Anterior cingulate cortex (tissue), 58 donors: ENCODE measurements at places on chromosomes 11 and 22.

- no peak for DNase-seq
These were observed 11.5 kb downstream of the NNMT start for GRCh38 chr11:114307524-114308203.

DNA sequence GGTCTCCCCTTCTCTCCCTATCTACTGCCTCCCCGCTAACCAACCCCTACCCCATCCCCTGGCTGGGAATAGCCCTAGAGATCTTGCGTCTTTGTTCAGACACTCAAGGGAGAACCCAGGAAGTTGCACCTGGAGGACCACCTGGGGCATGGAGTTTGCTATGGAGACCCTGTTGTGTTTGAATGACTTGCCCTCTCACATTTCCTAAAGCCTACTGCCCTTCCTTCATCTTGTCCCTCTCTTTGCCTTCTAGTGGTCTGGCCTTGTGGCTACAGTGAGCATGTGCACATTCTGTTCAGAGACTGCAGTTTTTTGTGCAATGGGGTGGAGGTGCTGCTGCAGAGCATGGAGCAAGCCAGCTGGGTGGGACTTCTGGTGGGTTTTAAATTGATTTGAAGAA is 42.5 kb downstream of the ZNRF3 start:
- no peak for DNase-seq

DNA sequence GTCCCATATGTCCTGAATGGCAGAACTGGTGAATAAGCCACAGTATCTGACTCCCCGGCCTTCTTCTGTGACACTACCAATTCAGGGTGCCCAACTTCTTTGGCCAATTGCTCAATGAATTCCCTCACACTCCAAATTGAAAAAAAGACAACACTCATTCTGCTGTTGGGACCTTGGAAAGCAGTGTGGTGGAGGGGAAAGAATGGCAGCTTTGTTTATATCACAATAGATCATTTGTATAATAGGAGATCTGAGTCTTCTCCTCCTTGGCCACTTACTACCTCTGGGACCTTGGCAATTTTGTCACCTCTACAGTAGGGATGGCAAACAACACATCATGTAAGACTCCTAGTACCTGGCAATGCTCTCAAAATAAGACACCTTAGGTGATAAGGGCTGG is 64.6 kb downstream of the OPCML start:
- DNase-seq: no peak

- DNase-seq: peak; percentile 98
These were observed at the start of gene CADM1 for GRCh38 chr11:115504276-115505158. Gene CADM1, minus strand, starts transcription at chr11:115504415.

DNA sequence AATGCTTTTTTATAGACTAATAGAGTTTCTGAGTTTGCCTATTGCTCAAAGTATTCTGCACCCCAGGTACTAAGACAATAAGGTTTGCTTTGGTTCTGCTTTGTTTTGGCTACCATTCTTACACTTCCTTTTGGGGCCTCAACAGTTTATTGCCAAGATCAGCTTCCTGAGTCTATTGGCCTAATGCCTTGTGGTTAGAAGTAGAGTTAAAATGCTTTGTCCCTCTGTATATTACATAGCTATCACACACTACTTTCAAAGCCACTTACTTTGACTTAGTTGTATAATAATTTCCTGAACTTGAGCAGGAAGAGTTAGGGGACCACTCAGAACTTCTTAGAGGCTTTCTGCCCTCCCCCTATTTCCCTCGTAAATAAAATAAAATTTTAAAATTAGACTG is 96.5 kb downstream of the DLG2 start:
- DNase-seq: no peak

GRCh38 chr11:113805640-113806039 is 26.0 kb downstream of the CLDN25 start:
- DNase-seq: no peak

- no peak for DNase-seq
These were observed 12.5 kb downstream of the PATZ1 start for GRCh38 chr22:31333641-31334040.

DNA sequence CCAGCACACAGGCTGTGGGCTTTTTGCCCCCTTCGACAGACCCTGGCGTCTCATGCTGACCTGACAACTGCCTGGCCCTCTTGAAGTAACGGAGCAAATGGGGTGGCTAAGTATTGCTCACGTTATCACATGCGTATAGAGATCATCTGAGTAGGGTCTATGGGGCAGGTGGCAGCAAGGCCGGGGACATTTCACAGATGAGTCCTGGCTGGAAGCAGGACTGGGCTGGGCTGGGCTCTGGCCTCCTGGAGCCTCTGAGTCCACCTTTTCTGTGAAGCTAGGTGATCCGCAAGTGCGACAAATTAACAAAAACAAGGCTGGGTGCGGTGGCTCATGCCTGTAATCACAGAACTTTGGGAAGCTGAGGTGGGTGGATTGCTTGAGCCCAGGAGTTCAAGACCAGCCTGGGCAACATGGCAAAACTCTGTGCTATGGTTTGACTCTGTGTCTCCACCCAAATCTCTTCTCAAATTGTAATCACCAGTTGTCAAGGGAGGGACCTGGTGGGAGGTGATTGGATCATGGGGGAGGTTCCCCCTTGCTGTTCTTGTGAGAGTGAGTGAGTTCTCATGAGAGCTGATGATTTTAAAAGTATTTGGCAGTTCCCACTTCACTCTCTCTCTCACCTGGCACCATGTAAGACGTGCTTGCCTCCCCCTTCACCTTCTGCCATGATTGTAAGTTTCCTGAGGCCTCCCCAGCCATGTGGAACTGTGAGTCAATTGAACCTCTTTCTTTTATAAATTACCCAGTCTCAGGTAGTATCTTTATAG is 122.0 kb downstream of the MPPED1 start:
- DNase-seq: no peak

DNA sequence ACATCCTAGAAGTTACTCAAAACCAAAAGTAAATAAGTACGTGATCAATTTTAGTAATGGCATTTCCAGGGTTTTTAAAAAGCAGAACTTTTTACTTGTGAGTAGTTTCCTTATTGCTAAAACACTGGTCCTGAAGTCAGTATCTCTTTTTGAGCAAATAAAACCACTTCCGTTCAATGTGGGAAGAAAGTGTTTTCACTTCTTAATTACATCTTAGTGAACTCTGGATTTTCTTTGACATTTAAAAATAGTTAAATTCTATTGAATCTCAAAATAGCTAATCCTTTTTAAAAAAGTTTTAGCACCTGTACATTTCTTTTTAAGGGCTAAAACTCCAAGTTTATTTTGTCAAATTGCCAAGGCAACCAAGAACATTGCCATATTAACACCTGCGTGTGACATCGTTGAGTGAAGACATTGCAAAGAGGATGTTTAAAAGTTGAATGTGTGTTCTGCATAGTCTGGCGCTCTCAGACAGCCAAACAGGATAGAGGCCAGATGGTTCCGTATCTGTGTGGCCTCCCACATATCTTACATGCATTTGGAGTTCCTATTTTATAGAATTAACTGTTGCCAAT is 17.2 kb upstream of the OR5B21 start:
- DNase-seq: peak; percentile 61

- DNase-seq: no peak
These were observed 150.7 kb downstream of the CCDC34 start for GRCh38 chr11:27212248-27212780.

- DNase-seq: no peak
These were observed 7.3 kb downstream of the RHOG start for GRCh38 chr11:3833449-3833848.

DNA sequence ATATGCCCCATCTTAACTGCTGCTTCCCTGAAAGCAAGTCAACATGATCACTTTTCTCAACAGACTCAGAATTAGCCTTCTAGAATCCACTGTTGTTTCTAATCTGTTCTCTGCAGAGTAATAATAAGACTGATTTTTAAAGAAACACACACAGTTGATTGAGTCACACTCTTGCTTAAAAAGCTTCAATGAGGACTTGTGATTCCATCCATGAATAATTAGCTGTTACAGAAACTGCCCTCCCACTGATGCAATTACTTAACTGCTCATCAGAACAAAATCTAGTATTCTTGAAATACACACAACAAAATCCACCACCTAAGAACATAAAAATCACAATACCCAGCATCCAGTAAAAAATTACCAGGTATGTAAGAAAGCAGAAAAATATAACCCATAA is 100.5 kb upstream of the TIMP3 start:
- no peak for DNase-seq

GRCh38 chr22:44963832-44964721 is 45.7 kb downstream of the PHF21B start:
- DNase-seq: no peak

GRCh38 chr11:75615751-75616150 is 53.1 kb downstream of the MAP6 start:
- DNase-seq: no peak

DNA sequence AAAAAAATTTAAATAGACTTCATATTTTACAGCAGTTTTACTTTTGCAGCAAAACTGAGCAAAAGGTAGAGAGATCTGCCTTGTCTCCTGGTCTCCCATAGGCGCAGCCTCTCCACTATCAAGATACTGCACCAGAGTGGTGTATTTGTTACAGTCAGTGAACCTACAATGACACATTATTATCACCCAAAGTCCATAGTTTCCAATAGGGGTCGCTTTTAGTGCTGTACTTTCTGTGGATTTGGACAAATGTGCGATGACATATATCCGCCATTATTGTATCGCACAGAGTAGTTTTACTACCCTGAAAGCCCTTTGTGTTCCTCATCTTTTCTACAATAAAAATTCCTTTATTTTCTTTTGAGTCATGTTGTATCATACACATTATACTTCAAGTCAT is 153.2 kb upstream of the CCDC179 start:
- DNase-seq: no peak

DNA sequence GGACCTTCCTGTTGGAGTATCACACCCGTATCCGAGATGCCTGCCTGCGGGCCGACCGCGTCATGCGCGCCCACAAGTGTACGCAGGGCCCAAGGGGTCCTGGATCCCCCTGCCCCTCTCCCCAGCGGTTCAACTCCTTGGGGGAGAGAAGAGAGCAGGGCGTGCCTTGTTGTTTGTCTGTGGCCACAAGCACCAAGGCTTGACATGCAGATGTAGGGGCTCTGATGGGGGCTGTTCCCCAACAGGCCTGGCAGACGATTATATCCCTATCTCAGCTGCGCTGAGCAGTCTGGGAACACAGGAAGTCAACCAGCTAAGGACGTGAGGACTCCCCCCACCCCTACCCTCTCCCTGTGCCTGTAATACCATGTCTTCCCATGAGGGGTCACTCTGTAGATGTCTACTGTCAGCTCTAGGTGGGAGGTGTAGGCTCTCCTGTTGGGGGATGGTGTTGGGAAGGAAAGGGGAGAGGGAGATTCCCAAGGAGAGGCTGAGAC is 6.8 kb downstream of the CFL1 start:
- DNase-seq: no peak

GRCh38 chr11:119845305-119845704 is 116.3 kb upstream of the NECTIN1 start:
- DNase-seq: no peak
